ENCODE measurements at places on chromosomes 1 and 21.

DNA sequence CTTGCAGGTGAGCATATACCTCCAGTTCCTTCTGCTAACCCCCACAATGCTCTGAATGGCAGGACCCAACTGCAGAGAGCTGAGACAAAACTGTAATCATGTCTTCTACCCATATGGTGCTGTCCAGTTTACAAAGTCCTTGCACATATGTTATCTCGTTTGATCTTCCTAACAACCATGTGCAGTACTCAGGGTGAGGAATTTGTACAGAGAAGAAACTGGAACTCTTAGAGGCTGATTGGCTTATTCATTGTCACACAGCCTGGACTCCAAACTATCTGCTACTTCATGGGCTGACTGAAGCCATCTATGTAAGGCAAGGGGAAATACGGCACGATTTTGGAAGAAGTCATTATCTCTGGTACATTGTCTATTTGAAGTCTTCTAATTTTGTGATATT lies 191.1 kb downstream of the TNR start:
- DNase-seq = no peak

- peak; percentile 73 for DNase-seq
Measured at GRCh38 chr21:20882462-20883407, 115.5 kb upstream of the NCAM2 start.

DNA sequence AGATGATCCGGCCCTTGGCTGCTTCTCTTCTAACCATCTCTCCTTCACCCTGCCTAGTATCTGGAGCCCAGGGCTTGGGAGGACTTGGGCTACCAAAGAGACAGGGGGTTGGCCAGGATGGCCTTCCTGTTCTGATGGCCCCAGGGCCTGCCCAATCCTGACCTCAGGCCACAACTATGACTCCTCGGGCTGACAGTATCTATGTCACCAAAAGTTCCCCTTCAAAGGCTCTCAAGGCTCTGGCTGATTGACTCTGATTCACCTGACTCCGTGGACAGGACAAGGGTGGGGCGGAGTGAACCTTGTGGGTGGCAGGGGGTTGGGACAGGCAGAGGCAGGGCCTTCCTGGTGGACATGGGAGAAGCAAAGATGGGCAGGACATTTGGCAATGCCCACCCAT lies 12.7 kb downstream of the MEF2D start:
- DNase-seq = no peak

- peak; percentile 8 for DNase-seq
Measured at GRCh38 chr1:179586107-179586823, 5.4 kb upstream of the TDRD5 start.

GRCh38 chr1:183215936-183216335 lies 29.9 kb downstream of the LAMC2 start:
- DNase-seq = peak; percentile 37

- DNase-seq = peak; percentile 69
Measured at GRCh38 chr1:22428672-22429071, 23.0 kb upstream of the ZBTB40 start.

DNA sequence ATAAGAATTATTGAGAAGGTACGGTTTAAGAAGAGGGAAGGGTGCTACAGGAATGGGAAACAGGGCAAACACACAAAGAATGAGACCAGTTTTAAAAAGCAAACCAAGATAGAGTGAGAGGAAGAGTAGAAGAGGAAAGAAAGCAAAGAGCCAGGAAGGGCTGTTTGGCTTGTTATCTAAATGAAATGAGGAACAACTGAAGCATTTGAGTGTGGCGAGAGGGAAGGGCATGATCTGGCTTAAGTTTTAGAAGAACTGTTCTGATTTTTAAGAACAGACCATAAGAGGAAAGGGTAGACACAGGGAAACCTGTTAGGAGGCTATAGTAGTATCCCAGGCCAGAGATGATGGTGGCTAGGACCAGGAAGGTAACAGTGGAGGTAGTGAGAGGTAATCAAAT lies 73.8 kb downstream of the TUT4 start:
- DNase-seq = no peak

- no peak for DNase-seq
Measured at GRCh38 chr21:15713412-15713811, 16.4 kb upstream of the USP25 start.

- DNase-seq = no peak
Measured at GRCh38 chr1:172699111-172699510, 40.2 kb downstream of the FASLG start.

DNA sequence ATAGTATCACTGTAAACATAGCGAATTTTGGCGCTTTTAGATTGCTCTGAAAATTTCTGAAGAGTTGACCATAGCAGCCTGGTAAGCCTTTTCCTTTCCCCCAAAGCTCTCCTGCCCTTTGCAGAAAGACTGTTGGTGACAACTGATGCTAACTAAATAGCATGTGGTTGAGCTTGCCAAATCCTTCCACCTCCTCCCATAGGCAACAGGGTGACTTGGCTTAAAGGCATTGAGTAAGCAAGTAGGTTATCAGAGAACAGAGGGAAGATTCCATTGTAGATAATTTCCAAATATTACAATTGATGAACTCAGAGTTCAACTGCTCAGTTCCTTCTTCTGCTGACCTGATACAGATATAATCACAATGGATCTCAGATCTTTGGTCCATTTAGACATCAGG lies 19.9 kb upstream of the HMGCL start:
- DNase-seq = no peak

DNA sequence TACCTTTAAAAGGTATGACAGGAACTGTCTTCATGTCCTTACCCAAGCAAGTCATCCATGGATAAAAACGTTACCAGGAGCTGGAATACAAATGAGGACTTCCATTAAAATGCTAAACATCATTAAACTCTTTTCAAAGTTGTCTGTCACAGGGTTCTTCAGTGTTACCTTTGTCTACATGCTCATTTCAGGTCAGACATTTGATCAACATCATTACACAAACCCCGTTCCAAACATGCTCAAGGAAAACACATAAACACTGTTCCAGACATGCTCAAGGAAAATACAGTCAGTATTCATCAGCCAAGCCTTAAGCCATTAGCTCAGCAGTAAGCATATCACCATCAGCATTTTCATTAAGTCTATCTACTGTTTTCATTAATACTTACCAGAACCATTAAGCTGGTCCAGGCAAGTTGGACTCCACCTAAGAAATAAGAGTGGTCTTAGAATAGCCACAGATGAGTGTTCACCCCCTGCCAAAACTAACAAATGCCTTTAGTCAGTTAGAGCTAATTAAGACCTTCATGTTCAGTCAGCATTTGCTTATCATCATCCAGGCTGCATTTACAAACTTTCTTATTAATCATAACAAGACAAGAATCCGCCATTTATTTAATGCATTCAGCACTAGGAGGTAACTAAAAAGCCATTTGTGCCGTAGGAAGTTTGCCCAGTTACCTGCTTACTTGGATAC lies 2.2 kb downstream of the GAS5 start:
- no peak for DNase-seq

DNA sequence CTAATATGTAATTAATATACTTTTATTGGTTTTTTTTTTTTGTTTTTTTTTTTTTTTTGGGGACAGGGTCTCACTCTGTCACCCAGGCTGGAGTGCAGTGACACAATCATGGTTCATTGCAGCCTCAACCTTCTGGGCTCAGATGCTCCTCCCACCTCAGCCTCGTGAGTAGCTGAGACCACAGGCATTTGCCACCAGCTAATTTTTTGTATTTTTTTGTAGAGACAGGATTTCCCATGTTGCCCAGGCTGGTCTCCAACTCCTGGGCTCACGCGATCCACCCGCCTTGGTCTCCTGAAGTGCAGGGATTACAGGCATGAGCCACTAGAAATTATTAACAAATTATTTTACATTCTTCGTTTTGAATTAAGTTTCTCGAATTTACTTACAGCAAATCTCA lies 16.8 kb upstream of the POGZ start:
- DNase-seq = no peak

DNA sequence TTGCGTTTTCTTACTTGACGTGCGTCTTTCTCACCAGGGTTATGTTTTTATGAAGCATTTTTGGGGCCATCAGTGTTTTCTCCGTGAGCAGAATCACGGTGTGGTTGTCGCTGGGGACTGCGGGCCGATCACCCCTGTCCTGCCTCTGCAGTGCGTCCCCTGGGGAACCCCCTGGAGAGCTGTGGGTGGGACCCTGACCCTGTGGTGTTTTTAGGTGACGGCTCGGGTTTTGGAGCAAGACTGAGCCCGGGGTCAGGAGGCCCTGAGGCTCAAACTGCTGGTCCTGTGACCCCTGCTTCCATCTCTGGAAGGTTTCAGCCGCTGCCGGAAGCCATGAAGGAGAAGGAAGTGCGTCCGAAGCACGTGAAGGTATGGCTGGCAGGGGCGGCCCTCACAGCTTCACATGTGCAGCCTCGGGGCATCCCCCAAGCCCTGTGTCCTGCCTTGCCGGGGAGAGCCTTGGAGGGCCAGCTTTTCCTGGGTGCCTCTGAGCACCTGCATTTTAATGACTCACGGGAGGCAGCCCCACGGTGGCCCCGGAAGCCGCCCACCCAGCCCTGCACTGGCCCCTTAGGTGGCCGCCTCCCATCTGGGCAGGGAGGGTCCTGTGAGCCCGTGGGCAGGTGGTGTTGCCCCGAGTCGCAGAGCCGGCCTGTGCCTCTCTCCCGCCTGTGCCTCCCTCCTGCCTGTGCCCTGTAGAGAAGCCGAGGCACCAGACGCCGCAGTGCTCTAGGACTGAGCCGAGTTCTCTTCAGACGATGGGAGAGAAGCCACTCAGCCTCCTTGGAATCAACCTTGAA lies 36.7 kb upstream of the DIP2A start:
- DNase-seq = no peak

- no peak for DNase-seq
Measured at GRCh38 chr1:168497376-168497950, 46.3 kb downstream of the XCL2 start.

DNA sequence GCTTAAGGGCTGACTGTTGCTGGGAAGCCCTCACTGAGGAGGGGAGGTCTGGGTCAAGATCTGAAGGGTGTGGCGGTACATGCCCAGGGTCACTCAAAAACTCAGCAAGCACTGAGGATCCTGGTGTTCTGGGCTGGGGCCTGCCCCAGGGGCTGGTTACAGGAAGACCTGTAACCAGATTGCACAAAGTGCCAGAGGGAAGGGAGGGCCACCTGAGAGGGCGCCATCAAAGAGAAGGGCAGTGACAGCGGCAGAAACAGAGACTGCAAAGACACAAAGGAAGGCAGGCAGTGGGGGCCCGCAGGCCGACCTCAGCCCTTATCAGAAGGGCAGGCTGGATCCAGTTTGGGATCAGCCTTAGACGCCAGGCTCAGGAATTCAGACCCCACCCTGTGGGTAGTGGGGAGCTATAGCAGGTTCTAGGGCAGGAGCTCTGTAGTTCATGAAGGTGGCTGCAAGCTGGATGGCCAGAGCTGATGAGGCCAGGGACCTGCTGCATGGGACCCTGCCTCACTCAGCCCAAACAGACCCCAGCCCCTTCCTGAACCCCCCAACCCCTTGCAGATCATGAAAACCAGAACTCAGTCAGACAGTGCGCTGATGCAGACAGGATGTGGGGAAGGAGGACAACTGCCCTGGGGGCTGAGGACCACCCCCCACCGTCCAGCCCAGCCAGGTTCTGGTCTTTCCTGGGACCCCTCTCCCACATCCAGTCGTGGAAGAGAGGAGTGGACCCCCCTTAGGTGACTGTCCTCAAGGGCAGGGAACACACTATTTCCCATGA lies 3.9 kb downstream of the SH2D5 start:
- DNase-seq = no peak

DNA sequence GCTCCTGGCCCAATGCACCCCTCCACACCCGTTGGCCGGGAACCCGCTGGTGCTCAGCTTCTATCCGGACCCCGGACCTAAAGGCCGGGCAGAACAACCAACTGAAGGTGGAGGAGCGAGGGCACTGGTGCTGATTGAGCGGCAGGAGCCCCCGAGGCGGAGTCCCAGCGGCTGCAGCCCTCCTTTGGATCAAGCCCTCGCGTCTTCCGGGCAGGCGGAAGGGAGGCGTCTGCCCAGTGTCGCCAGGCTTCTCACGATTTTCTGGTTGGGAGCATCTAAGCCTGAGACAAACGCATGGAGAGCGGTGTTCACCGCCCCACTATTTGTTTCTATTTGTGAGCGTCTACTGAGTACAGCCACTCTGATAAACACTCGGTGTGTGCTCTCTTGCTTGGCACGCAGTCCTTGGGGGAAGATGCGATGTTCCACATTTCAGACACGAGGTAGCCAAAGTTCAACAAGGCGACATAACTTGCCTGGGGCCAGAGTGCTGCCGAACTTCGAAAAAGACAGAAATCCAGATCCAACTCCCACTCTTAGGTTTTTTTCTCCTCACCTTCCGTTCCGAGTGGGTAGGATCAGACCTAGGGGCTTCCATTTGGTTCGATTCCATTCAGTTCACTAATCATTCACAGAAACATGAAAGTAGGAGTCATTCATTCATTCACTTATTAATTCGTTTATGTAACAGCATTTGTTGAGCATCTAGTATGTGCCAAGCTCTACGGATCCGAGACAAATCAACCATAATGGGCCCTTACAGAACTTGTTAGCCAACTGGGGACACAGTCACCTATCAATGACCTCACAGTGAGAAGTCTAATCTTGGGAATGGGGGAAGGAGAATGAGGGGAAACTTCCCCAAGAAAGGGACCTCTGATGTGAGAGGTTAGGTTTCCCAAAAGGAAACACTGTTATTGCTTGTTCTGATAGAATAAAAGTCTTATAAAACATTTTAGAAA lies 4.9 kb upstream of the DMRTA2 start:
- no peak for DNase-seq

DNA sequence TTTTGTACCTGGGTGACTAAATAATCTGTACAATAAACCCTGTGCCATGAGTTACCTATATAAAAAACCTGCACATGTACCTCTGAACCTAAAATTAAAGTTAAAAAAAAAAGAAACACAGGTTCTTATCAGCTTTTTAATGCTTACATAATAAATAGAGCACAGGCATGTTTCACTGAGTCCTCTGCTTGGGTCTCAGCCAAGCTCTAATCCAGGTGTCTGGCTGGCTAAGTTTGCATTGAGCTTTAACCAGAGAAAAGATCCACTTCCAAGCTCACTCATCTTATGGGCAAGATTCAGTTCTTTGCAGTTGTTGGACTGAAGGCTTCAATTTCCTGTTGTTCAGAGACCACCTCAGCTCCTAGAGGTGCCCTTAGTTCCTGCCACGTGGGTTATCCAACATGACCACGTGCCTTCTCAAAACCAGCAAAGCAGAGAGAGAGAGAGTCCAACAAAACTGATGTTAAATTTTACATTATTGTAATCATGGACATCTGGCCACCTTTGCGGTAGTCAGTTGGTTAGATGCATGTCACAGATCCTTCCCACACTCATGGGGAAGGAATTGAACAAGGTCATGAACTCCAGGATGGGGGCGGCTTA lies 68.2 kb upstream of the TMPRSS2 start:
- no peak for DNase-seq

DNA sequence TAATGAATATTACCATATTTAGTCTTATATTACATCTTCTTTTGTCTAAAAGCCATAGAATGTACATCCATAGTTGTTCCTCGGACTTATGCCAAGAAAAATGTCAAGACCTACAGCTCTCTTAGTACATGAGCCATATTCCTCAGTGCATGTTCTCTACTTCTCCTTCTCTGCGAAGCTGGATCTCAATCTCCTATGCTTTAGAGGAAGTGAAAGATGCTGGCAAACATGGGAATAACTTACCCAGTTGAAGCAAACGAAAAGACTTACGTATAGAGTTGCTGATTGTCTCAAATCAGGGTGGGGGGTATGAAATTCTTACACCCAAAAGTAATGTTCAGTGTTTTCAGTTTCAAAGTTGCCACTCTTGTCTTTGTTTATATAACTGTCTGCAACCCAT lies 32.7 kb downstream of the OR13G1 start:
- DNase-seq = no peak

GRCh38 chr1:86153836-86154235 lies 2.7 kb downstream of the COL24A1 start:
- DNase-seq = no peak

- no peak for DNase-seq
Measured at GRCh38 chr1:198978523-198978922, 339.7 kb downstream of the PTPRC start.

- no peak for DNase-seq
Measured at GRCh38 chr1:166272155-166272554, 105.4 kb upstream of the FAM78B start.

All from NCI-H446 (cell line).